ENCODE measurements at places on chromosomes 16 and 17.

- no peak for DNase-seq
These were observed 2.3 kb downstream of the STAT5A start for GRCh38 chr17:42290577-42290976.

DNA sequence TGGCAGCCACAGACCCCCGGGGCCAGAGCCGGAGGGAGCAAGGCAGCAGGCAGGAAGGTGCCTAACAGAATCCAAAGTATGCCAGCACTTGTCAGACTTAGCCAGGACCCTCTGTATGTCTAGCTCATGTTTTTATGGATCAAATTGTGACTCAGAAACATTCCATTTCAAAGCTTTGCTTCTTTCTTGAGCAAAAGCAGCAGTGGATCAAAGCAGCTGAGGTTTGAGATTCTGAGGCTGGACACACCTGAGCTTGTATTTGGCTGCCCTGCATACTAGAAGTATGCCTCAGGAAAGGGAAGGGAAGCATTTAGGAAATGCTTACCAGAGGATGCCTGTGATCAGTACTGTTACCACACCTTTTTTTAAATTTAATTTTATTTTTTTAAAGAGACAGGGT, 5.7 kb upstream of the MYO1C start:
- no peak for DNase-seq

DNA sequence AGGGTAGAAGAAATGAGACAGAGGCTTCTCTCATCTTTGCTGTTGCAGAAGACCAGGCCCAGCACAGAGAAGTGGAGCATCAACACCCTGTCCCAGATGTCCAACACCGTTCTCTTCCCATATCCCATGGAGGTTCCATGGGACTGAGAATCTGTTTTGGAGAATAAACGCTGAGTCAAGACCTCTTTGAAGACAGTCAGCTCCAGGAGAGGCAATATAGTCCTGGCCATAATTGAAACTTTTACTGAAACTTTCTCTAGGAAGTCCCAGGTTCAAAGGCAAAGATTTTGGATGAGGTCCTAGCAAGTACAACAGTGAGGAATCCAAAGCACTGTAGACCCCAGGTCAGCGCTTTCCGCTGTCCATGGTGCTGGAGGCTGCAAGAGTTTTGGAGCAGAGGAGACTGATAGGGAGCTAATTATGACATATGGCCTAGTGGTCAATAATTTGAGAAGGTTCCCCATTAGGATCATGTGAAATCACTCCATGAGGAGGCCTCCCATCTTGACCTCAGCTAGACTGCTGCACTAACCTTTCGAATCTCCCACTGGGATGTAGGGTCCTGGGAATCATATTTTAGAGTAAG, 36.0 kb downstream of the OSBPL7 start:
- DNase-seq = no peak

DNA sequence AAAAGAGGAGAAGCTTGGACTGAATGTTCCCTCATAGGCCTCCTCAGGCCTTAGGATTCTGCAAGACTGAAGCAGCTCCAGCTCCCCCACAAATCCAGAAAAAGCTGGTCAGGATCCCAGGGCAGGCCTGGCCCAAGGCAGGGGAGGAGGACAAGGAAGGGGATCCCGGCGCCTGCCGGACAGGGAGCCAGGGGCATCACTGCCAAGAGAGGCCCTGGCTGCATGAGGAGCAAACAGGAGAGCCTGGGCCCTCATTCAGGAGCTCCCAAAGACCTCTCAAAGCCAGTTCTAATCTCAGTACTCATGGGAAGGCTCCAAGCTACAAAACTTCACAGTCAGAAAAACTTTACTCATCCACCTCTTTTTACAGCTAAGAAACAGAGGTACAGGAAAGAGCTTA, 67.3 kb downstream of the ZNF423 start:
- no peak for DNase-seq

GRCh38 chr17:31724026-31724425, 135.0 kb downstream of the COPRS start:
- DNase-seq = no peak

- no peak for DNase-seq
These were observed 68.0 kb downstream of the SHISA6 start for GRCh38 chr17:11309033-11309432.

DNA sequence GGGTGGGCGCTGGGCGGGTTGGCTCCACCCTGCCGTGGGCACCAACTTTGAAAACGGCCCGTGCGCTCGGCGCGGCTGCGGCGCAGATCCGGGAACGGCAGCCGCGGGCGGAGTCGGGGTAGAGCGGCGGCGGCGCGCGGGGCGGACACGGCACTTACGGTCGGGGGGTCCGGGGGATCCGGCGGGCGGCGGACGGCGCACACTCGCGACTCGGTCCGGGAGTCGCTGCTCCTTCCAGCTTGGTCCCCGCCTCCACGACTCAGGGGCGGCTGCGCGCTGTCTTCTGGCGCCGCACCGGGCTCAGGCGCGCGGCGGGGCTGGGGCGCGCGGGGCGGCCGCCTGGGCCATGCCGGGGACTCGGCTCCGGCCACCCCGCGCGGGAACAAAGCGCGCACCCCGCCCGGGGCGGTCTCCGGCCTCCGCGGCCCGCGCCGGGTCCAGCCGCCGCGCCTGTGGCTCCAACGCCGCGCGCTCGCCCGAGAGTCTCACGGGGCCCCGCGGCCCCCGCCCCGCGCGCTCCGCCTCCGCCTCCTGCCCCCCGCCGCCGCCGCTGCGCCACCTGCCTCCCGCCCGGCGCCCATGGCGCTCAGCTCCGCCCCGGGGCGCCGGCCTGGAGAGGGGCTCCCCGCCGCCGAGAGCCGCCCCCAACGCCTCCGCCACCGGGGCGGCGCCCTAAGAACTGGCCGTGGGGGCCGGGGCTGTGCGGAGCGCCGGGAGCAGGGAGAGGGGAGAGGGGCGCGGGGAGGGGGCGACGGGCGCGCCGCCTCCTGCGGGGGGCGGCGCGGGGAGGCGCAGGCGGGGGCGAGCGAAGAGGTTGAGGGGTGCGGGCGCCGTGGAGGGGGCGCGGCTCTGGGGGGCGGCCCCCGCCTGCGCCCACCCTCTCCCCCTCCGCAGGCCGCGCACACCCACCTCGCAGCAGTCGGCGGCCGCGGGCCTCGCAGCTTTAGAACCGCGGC, 35.9 kb downstream of the CBFA2T3 start:
- DNase-seq = no peak

GRCh38 chr17:36205637-36206485, 5.0 kb upstream of the CCL4L2 start:
- no peak for DNase-seq
